Stimulated activated CD8-positive, alpha-beta memory T cell treated with anti-CD3 and anti-CD28 coated beads, Interleukin-4, amount 100 ng/mL, for 24 hours (primary cell): ENCODE measurements at places on chromosomes 2 and 18.

GRCh38 chr2:12416600-12416999 is 300.1 kb upstream of the TRIB2 start:
- peak; percentile 38 for DNase-seq

DNA sequence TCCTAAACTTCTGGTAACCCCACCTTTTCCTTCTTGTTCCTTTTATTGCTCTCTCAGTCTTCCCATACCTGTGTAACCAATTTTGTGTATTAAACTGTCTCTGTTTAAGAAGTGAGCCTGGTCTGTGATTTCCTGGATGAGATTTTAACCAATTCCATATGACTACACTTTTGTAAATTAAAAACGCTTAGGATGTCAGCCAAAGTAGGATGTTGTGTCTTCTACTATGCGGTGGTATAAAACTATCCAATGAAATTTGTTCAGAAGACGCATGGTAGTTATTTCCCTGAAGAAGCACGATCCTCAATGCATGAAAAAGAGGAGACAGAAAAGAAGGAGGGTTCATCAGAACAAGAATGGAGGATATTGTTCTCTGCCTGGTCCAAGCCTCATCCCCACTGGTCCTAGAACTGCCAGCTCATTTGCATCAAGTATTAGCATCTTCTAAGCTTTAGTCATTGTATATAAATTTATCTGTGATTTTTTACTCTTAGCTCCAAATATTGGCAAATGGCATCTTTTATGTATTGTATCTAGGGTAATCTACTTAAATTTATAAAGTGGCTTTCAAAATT is 127.4 kb downstream of the TGIF1 start:
- no peak for DNase-seq

DNA sequence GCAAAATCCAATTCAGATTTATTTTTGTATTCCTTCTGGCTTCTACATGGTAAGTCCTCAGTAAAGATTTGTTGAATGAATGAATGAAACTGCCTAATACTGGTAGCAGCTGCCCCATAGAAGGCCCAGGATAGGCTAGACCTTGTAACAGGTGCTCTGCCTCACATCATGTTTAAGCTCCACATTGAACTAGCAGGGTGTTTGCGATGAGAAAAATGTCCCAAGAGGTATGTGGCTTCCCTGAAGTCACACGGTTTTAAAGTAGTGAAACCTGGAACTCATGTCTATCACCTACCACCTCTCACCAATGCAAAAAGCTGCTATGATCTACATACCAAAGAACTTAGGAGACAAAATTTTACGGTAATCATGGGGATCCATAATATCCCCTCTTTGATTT is 765 bp upstream of the LHCGR start:
- DNase-seq, result no peak

DNA sequence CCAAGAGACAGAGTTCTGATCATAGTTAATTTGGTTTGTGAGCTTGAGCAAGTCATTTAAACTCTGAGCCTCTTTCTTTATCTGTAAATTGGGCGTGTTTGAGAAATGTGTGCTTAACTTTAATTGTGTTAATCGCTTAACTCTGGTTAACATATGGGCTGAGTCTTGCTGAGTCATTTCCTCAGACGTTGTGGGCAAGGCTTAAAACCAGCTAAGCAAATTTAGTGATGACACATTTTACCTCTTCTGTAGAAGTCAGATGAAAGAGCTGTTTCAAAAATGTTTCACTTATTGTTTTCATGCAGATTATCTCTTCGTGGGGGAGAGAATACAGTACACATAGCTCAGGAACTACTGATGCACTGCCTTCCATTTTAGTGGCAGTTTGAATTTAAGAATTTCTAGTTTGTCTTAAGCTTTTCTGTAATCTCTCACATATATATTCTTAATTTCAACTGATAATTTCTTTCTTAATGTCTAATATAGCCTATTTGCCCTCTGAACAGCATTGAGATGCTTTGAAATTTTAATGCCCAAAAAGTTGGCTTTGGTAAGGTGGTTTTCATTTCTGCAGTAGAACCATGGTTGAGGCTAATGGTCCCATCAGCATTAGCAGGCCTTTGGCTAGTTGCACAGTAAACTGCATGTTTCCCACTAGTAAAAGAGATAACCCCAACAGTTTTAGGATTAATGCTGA is 34.9 kb downstream of the RAB10 start:
- peak; percentile 13 for DNase-seq

GRCh38 chr2:175964195-175964594 is 37.9 kb downstream of the LNPK start:
- no peak for DNase-seq

DNA sequence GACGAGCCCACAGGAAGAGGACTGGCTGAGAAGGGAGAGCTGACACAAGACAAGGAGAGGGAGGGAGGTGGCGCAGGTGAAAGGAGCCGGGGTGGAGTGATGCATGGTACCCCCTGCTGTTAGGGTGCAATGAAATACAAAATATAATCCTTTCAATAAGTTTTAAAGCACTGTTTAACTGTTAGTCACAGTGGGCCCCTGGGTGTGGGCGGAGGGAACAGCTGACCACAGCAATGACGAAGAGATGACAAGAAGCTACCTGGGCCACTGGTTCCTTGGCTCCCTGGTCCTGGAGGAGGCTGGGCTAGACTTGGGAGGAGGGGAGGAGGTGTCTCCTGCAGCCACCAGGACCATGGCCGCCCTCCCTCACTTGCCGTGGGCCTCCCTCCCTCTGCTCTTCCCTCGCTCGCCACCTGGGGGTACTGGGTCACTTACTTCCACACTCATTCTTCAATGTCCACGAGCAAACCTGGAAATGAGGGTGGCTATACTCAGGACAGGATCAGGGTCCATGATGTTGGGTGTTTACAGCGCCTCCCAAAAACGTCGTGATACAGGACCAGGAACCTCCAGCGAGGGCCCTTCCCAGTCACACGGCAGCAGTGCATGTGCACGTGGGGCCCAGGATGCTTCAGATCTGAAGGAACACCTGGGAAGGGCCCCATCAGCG is 196.1 kb downstream of the ANKRD30B start:
- no peak for DNase-seq

- no peak for DNase-seq
Observed at GRCh38 chr2:55001716-55002115, 48.5 kb downstream of the RTN4 start.

- no peak for DNase-seq
Observed at GRCh38 chr2:132366421-132367180, 50.0 kb upstream of the GPR39 start.

- DNase-seq, result no peak
Observed at GRCh38 chr2:154130821-154131220, 259.1 kb downstream of the GALNT13 start.

DNA sequence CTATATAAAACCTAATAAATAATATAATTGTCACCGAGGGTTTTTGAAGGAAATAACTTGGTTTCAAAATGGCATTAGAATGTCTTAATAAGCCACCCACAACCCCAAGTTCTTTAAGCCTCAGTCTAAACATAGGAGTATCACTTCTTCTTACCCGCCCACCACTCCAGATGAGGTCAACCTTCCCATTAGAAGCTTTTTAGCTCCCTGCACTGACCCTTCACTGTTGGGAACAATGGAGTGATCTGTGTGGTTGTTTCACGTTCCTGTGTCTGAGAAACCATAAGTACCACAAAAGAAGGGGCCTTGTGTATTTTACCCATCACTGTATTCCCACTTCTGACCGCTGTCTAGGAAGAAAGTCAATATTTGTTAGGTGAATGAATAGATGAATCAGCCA is 326.3 kb upstream of the ZNF521 start:
- no peak for DNase-seq

DNA sequence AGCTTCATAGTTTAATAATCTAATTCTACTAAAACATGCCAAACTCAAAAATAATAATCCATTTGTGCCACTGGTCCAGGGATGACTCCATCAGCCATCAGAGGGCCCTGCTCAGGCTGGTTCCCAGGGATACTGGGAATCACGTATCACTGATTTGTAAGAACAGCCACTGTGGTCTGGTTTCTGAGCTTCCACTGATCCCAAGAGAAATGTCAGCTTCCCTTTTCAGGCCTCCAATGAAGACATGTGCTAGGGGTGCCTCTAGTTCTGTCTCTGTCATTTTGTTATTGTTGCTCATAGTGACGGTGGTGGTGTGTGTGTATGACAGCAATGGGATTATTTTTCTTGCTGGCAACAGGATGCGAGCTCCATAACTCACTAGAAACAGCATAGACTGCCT is 83.2 kb downstream of the CELF4 start:
- no peak for DNase-seq

DNA sequence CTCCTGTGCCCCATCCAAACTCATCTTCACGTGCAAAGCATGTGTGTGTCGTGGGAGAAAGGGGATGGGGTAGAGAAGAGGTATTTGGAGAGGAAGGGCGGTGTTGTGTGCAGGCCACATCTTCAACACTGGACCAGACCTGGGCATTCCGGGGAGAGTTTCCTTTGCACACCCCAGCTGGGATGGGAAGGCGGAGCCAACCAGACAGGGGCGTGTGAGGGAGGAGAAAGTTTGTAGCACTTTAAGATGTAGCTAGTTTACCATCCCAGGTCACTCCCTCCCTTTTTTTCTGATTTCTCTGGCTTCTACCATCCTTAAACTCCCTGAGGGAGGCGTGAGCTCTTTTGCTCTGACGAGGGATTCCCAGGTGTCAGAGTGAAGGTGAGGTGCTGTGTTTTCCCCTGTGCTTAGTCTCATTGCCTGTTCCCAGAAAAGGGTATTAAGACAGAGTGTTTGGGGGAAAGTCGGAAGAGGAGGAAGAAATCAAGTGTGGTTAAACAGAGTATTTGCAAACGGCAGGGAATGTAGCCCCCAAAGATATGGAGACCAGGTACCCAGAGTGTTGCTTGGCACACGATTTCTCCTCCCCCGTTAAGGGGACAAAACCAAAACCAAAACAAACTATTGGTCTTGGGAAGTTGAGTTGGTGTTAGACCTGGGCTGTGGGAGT is 1.6 kb downstream of the SETBP1 start:
- DNase-seq, result no peak

GRCh38 chr2:208491641-208492040 is 85.0 kb downstream of the PTH2R start:
- DNase-seq, result no peak

- DNase-seq, result no peak
Observed at GRCh38 chr2:101151859-101152271, 683 bp upstream of the TBC1D8 start.

- DNase-seq, result no peak
Observed at GRCh38 chr18:76315722-76316230, 179.3 kb downstream of the ZNF516 start.

DNA sequence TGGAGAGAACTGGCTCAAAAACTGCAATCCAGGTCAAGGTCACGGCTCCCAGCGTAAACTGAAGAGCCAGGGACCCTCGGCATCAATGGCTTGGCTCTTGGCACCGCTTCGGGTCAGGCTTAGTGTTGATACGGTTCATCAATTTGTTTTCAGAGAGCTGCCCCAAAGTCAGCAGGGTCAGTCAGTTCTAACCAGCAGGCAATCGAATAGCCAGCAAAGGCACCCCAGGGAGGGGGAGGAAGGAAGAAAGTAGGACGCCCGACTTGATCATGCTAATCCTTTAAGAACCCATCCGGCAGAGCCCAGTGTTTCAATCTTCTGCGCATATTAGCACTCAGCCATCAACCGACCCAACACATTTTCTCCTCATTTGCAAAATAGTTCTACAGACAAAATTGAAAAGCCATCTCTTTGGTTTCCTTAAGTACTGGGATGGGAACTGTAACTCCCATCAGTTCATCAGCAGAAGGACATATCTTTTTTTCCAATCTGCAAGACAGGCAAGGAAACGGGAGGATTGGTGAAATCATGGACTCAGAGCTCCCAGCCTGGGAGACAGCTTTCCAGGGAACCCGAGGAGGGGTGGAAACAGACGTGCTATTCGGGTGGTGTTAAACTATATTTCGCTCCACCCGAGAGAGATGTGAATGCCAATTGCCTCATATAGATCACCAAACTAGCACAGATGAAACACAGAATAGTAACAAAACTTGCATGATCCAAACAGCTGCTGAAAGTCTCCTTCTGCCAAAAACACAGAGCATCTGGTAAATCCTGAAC is 40.7 kb upstream of the CABLES1 start:
- DNase-seq, result no peak

GRCh38 chr18:5066380-5066977 is 130.6 kb downstream of the AKAIN1 start:
- no peak for DNase-seq

- no peak for DNase-seq
Observed at GRCh38 chr2:71952572-71953188, 195.0 kb downstream of the CYP26B1 start.

- DNase-seq, result no peak
Observed at GRCh38 chr18:8643326-8643878, 34.2 kb downstream of the RAB12 start.

- no peak for DNase-seq
Observed at GRCh38 chr2:137797641-137798040, 166.6 kb upstream of the HNMT start.

GRCh38 chr2:166632616-166633015 is 138.6 kb upstream of the SCN7A start:
- no peak for DNase-seq

DNA sequence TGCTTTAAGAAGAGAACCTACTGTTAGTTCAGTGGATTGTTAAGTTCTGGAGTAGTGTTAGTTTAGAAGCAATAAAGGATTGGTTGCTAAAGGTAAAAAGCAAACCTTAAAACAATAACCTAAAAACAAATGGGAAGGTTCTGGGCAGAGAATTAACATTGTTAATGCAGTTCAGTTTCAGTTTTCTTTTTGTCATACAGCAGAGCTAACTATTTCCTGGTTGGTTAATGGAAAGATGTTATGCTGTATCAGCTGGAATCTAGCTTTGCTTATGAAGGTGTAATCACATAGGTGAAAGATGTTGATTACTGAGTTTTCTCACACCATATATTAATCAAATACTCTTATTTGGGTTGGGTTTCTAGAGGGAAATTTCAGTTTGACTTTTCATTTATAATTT is 23.8 kb downstream of the SMAD4 start:
- no peak for DNase-seq

DNA sequence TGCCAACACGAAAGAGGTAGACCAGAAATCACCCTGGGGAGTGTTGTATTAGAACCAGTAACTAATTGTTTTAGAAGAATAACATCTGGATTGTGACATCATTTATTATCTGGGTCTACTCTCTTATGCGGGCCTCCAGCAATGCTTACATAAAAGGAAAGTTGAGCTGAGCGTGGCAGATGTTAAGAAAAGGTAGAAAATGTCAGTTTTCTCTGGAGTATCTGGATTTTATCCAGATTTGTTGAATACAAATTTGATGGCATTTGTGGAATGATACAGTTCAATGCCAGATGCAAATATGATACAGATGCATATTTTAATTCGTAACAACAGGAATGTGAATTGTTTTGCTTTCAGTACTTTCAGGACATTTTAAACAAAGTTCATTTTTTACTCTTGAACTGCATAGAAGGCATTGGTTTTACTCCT is 90.3 kb downstream of the PRPF40A start:
- DNase-seq, result no peak

GRCh38 chr2:62578803-62579640 is 73.0 kb upstream of the TMEM17 start:
- no peak for DNase-seq

GRCh38 chr2:46939626-46940359 is 24.2 kb upstream of the MCFD2 start:
- no peak for DNase-seq

GRCh38 chr2:147538088-147538487 is 306.7 kb upstream of the ACVR2A start:
- no peak for DNase-seq

GRCh38 chr2:68714866-68715265 is 19.7 kb upstream of the ARHGAP25 start:
- DNase-seq, result no peak

- no peak for DNase-seq
Observed at GRCh38 chr2:172241222-172241621, 138.5 kb upstream of the DLX2 start.
